Frontal cortex (tissue), 4 donors: ENCODE measurements at places on chromosomes 11 and 22.

GRCh38 chr22:32576553-32577253 is 102.1 kb downstream of the FBXO7 start:
- DNase-seq: no peak

- DNase-seq: no peak
These were observed 207.9 kb downstream of the DYNC2H1 start for GRCh38 chr11:103317118-103317517.

DNA sequence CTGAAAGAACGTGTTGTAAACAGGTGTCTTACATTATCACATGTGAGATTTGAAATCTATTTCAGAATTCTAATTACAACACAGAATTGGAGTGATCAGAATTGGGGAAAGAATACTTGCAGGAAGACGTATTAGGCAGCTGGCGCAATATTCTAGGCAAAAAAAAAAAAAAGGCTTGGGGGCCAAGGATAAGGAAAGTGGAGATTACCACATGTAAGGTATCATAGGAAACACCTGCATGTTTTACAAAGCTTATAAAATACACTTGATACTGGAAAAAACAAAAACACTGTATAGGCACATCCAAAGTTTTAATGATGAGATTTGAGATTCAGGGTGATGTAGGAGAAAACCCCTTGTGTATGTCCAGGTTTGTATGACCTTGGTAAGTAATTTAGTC is 245.1 kb downstream of the DDX10 start:
- DNase-seq: no peak

- DNase-seq: no peak
These were observed 79.9 kb downstream of the AMBRA1 start for GRCh38 chr11:46513934-46514342.

DNA sequence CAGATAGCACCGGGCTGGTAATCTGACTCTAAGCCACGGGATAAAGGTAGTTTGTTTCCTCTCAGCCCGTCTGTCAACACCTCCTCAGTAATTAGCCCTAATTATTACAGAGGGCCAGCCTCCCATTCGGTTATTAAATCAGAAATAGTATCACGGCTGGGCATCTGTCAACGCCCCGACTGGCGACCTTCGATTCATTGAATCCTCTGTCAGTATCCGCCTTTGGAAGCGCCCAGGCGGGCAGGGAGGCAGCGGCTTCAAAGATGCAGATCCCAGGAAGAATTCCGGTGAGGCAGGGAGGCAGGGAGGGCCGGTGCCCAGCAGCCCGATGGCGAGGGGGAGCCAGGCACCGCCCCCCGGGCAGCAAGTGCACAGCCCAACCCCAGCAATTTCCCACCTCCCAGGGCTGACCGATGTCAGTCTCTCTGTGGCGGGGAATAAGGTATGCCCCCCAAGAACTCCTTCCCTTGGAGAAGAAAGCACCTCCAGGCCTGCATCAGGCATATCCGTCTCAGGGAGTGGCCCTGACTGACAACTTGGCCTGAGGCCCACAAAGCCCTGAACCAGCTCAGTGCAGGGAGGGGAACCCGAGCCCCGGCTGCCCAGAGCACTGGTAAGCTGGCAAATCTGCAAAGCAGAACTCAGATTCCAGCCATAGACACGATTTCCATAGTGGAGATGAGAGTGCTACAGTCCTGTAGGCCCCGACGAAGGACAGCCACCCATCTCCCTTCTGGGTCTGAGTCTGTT is 11.4 kb downstream of the GNB1L start:
- DNase-seq: no peak

GRCh38 chr11:40376331-40376730 is 1083.1 kb downstream of the LRRC4C start:
- DNase-seq: no peak
